ENCODE measurements at places on chromosomes 4 and X. TPM values are rescaled to one million over a fixed set of nuclear protein-coding genes. Genes with fewer than 3 reads are reported as not detected.

DNA sequence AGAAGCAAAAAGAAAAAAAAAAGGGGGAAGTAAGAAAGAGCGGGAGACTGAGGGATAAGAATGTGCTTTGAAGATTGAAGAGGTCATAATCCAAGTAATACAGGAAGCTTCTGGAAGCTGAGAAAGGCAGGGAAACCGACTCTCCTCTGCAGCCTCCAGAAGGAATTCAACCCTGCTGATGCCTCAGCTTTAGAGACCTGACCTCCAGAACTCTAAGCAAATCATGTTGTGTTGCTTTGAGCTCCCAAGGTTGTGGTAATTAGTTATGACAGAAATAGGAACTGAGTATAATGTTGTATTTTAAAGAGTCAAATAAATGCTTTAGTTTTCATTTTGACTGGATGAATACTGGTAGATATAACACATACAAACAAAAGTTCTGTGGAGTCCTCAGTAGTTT lies 48.0 kb upstream of the FAT1 start:
- no peak overlapping the region for H3K4me3 ChIP-seq
- no peak overlapping the region for H3K27ac ChIP-seq
- no peaks in the 10 kb centered on the region for H3K36me3 ChIP-seq
- DNase-seq = no peak

- DNase-seq = no peak
- no peaks in the 10 kb centered on the region for H3K27me3 ChIP-seq
- H3K4me1 ChIP-seq = no peaks in the 10 kb centered on the region
- H3K36me3 ChIP-seq = no peaks in the 10 kb centered on the region
- no peak overlapping the region for H3K27ac ChIP-seq
Observed at GRCh38 chr4:114019276-114019968, 40.0 kb upstream of the ARSJ start.

- H3K4me1 ChIP-seq = no peaks in the 10 kb centered on the region
- DNase-seq = no peak
- no peaks in the 10 kb centered on the region for H3K36me3 ChIP-seq
- H3K27ac ChIP-seq = no peak overlapping the region
- H3K4me3 ChIP-seq = no peak overlapping the region
Observed at GRCh38 chr4:65617416-65617815, 52.9 kb downstream of the EPHA5 start.

- no peaks in the 10 kb centered on the region for H3K27me3 ChIP-seq
- no peak overlapping the region for H3K27ac ChIP-seq
- H3K36me3 ChIP-seq = no peaks in the 10 kb centered on the region
- DNase-seq = no peak
- H3K4me1 ChIP-seq = no peaks in the 10 kb centered on the region
Observed at GRCh38 chr4:41763729-41764128, 15.2 kb upstream of the PHOX2B start.

DNA sequence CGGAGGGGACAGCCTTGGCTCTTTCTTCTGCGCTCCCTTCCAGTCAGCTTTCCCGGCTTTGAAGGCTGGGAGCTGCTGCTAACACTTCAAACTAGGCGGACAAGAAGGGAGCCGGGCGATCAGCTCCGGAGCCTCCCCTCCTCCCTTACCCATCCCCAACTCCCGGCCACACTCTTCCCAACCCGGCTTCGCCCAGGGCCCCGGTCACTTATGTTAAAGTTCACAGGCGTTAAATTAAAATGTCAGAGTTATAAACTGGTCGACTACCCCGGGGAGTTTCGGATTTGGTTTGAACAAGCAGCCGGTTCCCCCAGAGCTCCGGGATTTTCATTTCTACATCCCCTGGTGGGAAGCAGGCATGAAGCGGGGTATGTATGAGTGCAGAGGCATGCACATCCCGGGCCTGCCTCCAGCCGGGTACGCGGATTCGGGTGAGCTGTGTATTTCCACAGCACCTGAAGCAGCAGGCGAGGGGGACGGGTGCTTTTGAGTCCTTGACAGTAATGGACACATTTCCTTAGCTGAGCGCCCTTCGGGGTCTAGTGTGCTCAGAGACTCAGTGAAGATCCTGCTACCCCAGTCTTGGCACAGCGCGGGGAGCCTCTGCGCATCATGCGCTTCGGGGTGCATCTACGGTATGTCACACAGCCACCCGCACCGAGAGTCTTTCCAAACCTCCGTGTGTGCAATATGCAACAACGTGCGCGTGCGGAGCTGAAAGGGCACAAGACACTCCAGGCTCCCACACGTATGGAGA lies 880 bp downstream of the UNC5C start:
- H3K36me3 ChIP-seq = no peaks in the 10 kb centered on the region
- no peaks in the 10 kb centered on the region for H3K4me1 ChIP-seq
- H3K4me3 ChIP-seq = peak overlapping the region; percentile 64
- peak overlapping the region; percentile 84 for H3K27ac ChIP-seq
- no peak for DNase-seq

The WNK3 gene
- 0.61 TPM for total RNA-seq

Data from esophagus squamous epithelium (tissue), 5 donors.